ENCODE measurements at places on chromosomes 4 and X.

- H3K27me3 ChIP-seq, result no peaks in the 10 kb centered on the region
- H3K4me1 ChIP-seq, result no peaks in the 10 kb centered on the region
- no peak for DNase-seq
- no peak overlapping the region for H3K4me3 ChIP-seq
Observed at GRCh38 chrX:1914606-1915365, 299.9 kb downstream of the ASMT start.

- peaks cover 15% of the 10 kb centered on the region for H3K4me1 ChIP-seq
- no peaks in the 10 kb centered on the region for H3K27me3 ChIP-seq
Observed at GRCh38 chr4:87046121-87046551, 111.3 kb downstream of the AFF1 start.

GRCh38 chr4:151534195-151534594, 125.2 kb downstream of the FHIP1A start:
- H3K27me3 ChIP-seq, result no peaks in the 10 kb centered on the region
- no peak overlapping the region for H3K4me3 ChIP-seq
- no peaks in the 10 kb centered on the region for H3K36me3 ChIP-seq

DNA sequence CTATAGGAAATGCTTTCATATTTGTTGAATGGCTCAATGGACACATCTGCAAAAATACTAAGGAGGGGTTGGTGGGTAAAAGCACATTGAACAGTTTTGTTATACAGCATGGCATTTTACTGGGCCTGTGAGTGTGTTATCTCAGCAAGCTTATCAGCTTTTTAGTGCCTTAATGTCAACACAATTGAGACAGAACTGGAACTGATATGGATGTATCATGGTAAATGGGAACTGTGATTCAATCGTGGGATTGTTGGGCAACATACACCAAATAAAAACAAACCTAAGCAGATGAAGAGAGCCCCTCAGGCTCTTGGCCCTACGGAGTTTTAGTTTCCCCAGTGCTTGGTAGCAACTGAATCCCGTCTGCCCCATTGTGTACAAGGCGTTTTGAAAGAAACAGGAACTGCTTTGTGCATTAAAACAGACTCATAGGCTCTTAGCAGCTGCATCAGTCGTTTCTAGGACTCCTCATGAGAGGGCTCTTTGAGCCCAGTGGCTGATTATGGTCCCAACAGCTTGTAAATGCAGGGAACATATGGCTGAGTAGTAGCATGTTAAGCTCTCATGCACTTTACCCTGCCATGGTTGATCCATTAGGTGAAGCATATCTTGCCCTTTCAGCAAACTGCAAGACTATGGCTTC, 7.3 kb downstream of the GPR119 start:
- H3K27me3 ChIP-seq, result peaks cover 10% of the 10 kb centered on the region
- no peaks in the 10 kb centered on the region for H3K4me1 ChIP-seq
- no peaks in the 10 kb centered on the region for H3K36me3 ChIP-seq
- H3K4me3 ChIP-seq, result no peak overlapping the region
- DNase-seq, result no peak

DNA sequence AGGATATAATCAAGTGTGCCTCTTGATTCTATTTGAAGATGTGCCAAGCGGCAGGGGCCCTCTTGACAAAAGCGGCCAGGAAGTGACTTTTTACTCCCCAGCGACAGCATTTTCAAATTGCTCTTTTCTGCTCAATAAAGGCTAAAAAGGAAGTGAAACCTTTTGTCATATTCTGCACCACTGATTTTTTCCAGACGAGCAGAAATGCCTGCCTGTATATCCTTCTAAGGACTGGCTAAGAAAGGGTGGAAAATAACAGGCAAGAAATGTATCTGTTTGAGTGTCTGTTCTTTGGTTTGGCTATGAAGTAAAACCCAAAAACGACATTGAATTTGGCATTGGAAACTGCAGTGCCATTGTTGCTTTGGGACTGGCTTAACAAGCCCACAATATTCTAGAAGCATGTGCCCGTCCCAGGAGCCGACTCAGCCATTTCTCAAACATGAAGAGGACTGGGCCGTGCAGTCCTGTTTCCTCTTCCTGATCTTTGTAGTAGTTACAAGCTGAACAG, 25.4 kb downstream of the TMSB4X start:
- DNase-seq, result no peak
- H3K27ac ChIP-seq, result peak overlapping the region; percentile 62
- no peaks in the 10 kb centered on the region for H3K36me3 ChIP-seq
- H3K27me3 ChIP-seq, result peaks cover 5% of the 10 kb centered on the region

- peaks cover 15% of the 10 kb centered on the region for H3K27me3 ChIP-seq
- peaks cover 4% of the 10 kb centered on the region for H3K4me1 ChIP-seq
- no peak overlapping the region for H3K4me3 ChIP-seq
- no peaks in the 10 kb centered on the region for H3K36me3 ChIP-seq
Observed at GRCh38 chr4:1451106-1451751, 45.0 kb upstream of the NKX1-1 start.

GRCh38 chr4:102809190-102809589, 18.2 kb downstream of the UBE2D3 start:
- H3K36me3 ChIP-seq, result peaks cover 13% of the 10 kb centered on the region
- H3K4me3 ChIP-seq, result no peak overlapping the region
- H3K27ac ChIP-seq, result no peak overlapping the region
- DNase-seq, result no peak

DNA sequence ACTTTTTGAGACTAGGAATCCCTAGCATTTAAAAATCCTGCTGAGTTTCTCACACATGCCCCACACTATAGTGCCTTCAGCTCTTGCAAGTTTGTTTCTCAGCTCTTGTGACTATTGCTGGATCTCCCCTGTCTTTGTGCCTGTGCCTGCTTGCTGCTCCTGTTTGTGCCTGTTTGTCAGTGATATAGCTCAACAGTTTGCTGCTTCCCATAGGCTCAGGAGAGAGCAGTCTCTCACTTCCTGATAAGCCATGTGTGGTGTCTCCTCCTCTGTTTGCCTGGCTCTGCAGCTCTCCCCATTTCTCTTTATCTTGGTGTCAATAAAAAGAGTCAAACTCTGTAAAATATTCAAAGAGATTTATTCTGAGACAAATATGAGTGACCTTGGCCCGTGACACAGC, 259.8 kb upstream of the CLNK start:
- no peaks in the 10 kb centered on the region for H3K4me1 ChIP-seq
- H3K36me3 ChIP-seq, result no peaks in the 10 kb centered on the region
- H3K27ac ChIP-seq, result no peak overlapping the region
- H3K4me3 ChIP-seq, result no peak overlapping the region
- H3K27me3 ChIP-seq, result no peaks in the 10 kb centered on the region

- H3K27ac ChIP-seq, result no peak overlapping the region
- no peaks in the 10 kb centered on the region for H3K4me1 ChIP-seq
- no peak overlapping the region for H3K4me3 ChIP-seq
- DNase-seq, result no peak
Observed at GRCh38 chrX:71815121-71815905, 52.2 kb downstream of the CXorf49B start.

All from spinal cord (tissue), 10 donors.